ENCODE measurements at places on chromosomes 5 and 9.

DNA sequence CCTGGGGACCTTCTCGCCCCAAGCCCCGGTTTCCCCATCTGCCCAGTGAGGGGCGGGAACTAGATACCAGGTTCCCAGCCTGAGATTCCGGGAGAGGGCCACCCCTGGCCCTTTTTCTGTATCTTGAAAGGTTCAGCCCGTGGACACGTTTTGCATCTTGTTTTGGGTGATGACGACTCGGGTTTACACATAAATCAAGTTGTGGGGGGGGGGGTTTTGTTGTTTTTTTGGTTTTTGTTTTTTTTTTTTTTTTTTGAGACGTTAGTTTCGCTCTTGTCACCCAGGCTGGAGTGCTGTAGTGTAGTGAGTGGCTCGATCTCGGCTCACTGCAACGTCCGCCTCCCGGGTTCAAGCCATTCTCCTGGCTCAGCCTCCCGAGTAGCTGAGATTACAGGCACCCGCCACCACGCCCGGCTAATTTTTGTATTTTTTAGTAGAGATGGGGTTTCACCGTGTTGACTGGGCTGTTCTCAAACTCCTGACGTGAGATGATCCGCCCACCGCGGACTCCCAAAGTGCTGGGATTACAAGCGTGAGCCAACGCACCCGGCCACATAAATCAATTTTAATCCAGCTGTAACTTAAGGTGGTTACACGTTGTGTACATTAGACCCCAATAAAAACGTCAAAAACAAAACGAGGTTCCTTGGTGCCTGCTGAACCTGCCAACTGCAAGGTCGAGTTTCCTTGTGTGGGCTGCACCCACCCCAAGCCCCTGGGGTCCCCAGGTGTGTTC lies 1.1 kb upstream of the BRD3 start:
- DNase-seq, result no peak

DNA sequence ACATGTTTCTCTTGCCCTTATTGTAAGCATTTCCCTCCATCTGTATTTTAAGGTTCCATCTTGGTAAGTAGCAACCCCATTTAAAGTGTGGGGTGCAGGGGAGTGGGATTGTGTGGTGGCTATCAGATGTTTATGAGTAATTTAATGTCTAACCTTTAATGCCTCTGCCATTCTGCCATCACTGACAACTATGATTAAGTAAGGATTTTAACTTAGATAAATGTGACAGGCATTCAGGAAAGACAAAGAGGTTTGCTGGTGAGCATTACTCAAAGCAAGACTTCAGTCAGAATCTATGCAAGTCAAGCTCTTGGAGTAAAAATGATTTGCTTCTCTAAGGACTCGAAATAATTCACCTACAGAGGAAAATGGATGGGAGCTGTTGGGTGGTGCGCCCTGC lies 143.0 kb downstream of the NXNL2 start:
- DNase-seq, result no peak

- DNase-seq, result no peak
These were observed 63.2 kb downstream of the LHX2 start for GRCh38 chr9:124074746-124075145.

DNA sequence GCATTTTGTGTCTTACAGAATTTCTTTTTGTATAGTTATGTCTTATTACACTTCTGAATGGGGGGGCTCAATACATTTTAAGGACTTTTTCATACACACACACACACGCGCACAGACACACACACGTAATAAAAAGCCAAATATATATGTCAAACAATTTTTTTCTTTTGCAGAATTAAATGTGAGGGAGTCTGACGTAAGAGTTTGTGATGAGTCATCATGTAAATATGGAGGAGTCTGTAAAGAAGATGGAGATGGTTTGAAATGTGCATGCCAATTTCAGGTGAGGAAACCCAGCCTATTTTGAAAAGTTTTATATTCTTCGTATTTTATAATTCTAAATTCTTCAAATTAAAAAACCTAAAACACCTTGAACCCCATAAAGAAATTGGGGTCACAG lies 25.6 kb downstream of the TMEFF1 start:
- DNase-seq, result no peak

- no peak for DNase-seq
These were observed 6.4 kb upstream of the MEF2C start for GRCh38 chr5:88889189-88890069.

DNA sequence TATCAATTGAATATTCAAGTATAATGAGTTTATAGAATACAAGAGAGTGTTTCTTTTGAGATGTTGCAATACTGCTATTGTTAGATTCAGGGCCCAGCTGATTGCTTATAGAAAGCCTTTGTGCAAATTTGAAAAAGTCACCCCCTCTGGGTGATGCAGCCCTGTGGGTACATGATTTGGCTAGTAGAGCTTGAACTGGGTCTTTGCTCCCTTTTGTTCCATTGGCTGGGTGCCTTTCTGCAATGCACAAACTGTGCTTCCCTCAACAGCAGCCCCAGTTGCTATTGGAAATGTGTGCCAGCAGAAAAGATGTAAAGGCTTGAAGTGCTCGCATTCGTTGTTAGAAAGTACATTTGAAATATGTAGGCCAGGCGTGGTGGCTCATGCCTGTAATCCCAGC lies 61.8 kb upstream of the CEMIP2 start:
- no peak for DNase-seq

DNA sequence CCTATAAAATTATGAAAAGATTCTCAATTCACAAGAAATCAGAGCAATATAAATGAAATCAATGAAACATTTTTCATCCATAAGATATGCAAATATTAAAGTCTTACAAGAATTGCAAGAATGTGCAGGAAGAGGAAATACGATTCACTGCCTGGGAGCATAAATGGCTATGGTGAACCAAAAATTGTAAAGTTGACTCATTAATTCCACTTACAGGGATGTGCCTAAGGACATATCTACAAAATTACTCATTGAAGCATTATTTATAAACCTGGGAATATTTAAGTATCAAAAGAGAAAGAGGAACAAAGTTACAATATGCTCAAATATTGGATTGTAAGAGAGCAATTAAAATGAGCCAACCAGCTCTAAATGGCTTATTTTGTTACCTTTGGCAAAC lies 6.9 kb upstream of the NIPSNAP3A start:
- DNase-seq, result peak; percentile 40

DNA sequence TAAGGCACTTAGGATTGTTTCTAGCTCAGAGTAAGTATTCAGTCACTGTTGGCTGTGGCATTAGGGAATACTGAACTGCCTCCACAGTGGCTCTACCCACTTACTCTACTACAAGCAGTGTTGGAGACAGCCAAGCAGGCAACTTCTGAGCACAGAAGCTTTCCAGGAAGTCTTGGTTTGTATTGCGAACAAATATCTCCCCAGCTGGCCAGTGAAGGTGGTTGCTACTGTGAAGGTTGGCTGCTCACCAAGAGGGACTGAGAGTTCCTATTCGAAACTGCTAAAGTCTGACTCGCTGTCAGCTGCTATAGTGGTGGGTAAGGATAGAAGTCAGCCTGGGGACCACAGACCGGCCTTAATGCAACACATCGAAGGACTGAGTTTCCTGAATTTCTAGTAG lies 319.1 kb downstream of the KIF4B start:
- no peak for DNase-seq

DNA sequence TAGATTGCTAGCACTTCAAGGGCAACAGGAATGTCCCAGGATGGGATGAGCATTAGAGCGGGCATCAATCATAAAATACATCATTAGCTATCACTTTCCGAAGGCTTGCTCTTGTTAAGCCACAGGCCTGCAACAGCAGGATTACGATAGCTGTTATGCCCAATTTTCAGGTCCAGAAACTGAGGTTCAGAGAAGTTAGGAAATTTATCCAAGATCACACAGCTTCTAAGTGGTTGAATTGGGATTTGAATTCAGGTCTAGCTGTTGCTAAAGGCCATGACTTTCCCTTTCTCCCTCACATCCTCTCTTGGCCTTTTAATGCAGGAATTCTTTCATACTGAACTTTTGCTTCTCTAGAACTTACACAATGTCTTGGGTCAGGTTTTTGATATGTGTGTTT lies 119.4 kb upstream of the ERCC6L2 start:
- no peak for DNase-seq

GRCh38 chr5:138603249-138603920 lies 28.2 kb upstream of the HSPA9 start:
- no peak for DNase-seq

DNA sequence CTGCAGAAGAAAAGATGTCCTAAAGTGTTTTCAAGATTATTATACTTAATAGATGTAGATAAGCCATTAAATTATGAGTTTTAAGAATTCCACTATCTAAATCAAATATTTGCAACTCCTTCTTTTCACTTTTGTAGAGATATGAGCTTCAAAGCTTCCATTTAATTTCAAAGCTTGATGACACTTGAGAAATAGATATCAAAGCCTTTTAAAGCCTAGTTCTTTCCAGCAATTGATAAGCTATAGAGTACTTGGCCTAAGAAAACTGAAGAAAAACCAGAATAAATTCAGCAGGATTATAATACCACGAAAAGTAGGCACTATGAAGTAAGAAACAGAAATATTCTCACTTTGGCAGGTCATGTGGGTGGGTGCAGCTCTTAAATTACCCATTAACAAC lies 1.7 kb downstream of the TNFSF8 start:
- DNase-seq, result no peak

- DNase-seq, result no peak
These were observed 94.4 kb upstream of the FSTL4 start for GRCh38 chr5:133706506-133707430.

GRCh38 chr5:21834863-21835262 lies 1018.3 kb downstream of the CDH12 start:
- DNase-seq, result no peak

DNA sequence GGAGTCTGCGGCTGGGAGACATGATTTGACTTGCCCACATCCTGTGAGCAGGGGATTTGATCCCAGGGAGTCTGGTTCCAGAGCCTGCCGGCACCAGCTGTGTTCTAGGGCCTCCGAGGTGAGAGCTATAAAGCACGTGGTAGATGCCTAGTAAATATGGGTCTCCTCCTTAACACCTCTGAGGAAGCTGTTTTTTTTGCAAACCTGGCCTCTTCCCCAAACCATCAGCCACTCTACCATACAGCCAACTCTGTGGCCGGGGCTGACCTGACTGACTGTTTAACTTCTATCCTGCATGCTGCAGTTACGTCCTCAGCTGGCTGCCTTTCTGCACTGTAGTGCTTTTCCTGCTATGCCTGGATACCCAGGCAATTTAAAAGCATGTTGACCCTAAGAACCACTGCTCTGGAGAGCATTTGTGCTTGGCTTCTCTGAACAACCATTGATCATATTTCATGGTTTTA lies 220.5 kb downstream of the SLIT3 start:
- DNase-seq, result no peak

DNA sequence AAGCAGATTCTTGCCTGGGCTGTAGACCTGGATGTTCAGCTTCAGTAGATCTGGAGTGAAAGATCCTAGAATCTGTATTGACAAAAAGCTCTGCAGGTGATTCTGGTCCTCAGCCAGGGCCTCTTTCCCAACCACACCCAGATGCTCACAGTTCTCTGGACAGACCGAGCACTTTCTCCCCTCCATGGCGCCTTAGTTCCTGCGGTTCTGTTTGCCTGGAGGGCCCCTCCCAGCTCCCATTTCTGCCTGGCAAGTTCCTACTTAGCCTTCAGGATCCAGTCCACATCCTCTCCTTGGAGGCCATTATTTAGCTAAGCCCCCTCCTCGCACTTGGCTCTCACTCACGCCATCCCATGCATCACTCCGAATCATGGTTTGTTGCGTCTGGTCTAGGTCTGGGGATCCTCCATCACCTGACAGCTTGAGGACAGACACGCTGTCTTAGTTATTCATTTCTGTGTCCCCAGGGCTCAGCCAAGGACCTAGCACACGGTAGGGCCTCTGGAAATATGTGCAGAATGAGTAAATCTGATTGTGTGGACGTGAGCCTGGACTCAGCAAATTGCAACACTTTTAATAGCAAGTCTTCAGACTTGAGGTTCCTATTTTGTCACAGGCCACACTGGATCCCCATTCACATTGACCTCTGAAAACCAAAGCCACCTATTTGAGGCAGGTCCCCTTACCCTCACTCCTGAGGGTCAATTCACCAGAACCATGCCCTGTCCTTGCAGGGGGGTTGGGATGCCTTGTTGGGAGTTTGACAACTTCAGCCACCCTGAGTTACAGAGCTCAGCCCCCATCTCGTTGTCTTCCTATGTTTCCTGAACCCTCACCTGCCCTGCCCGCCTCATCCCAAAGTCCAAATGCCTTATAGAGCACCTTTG lies 50.7 kb downstream of the COL15A1 start:
- DNase-seq, result no peak

- DNase-seq, result no peak
These were observed 90.8 kb downstream of the PLPPR1 start for GRCh38 chr9:101119206-101119819.

GRCh38 chr5:12023614-12024241 lies 119.5 kb upstream of the CTNND2 start:
- DNase-seq, result no peak

- no peak for DNase-seq
These were observed 25.6 kb upstream of the NSMF start for GRCh38 chr9:137484551-137485315.

DNA sequence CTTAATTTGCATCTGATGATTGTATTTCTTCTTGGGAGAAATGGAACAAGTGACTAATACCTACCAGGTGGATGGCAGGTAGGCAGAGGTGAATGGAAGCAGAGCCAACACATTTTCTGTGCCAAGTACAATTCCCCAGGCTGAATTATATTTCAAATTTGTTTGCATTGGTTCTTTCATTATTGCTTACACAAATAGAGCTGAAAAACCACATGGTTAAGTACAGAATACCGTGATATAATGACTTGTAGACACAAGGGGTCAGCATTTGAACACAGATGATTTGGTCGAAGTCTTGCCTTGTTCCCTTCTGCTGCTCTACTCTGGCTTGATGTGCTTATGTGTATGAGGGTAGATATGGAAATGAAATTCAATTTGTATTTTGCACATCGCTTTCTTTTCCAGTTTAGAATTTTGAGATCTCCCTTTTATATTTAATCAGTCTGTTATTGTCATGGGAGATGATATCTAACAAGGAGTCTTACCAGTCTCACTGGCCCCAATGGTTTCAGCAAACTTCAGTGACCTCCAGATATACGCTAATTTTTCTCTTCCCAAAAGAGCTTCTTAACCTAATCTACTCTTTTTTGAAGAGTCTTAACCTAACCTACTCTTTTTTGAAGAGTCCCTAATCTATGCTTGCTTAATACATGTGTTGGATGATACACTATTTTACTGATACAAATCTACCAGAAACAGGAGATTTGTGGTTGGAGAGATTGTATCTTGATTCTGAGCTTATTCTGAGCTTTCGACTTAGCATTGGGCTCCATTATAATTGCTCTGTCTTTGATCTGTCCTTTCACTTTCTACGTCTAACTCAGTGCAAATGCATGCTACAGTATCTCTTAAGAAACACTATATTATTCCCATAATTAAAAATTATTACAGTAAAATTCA lies 88.1 kb downstream of the PCSK1 start:
- no peak for DNase-seq

DNA sequence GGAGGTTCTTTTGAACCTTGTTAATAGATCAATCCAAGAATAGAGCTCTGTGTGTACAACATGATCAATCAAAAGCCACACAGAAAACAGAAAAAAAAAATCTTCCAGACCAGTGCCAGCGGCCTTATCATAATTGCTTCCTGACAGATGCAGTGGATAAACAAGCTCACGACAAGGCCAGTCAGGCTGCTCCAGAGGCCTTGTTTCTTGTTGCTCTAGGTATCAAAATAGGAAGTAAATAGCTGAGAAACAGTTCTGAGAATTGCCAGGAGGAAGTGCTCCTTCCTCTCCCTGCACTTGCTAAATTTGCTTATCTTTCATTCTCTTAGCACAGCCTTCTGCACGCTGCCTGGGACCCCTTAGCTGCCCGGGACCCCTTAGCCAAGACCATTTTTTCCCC lies 199.0 kb upstream of the TARS1 start:
- no peak for DNase-seq
